ENCODE measurements at places on chromosomes 6 and 20.

DNA sequence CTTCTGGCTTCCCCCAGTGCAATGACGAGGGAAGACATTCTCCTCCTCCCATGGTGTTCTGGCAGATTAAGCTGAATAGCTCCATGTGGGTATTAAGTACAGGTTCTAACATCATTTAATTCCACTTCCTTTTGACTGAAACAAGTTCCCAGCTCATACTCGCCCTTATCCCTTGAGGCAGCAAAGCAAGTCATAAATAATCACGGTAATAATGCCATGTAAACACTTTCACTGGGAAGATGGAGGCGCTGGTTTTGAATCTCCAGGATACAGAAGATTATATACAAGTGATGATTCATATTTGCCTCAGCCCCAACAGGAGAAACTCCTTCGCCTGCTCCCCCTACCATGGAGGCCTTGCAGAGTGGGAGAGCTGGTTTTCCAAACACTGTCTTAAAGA lies 141.3 kb downstream of the PXDC1 start:
- no peaks in the 10 kb centered on the region for H3K36me3 ChIP-seq
- DNase-seq, result no peak
- H3K27me3 ChIP-seq, result peaks cover 3% of the 10 kb centered on the region
- H3K4me3 ChIP-seq, result no peak overlapping the region
- no peak overlapping the region for H3K27ac ChIP-seq

DNA sequence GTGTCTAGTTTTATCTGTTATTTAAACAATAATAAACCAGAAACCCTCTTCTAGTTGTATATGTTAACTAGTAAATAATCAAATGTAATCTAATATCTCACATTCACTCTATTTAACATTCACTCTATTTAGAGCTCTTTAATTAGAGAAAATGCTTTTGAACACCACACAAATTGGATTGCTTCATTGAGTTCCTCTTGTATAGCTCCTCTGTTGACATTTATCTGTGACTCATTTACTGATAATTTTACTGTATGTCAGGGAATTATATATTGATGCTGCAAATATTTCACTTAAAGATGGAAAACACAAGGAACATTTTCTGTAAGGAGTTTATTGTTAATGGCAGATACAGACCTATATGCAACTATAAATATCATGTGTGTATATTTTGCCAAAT lies 594.6 kb downstream of the COL12A1 start:
- H3K4me3 ChIP-seq, result no peak overlapping the region
- no peaks in the 10 kb centered on the region for H3K4me1 ChIP-seq
- H3K27ac ChIP-seq, result no peak overlapping the region
- no peak for DNase-seq
- no peaks in the 10 kb centered on the region for H3K27me3 ChIP-seq

- peaks cover 1% of the 10 kb centered on the region for H3K36me3 ChIP-seq
- H3K4me1 ChIP-seq, result peaks cover 5% of the 10 kb centered on the region
- DNase-seq, result no peak
- H3K4me3 ChIP-seq, result no peak overlapping the region
Measured at GRCh38 chr6:10883312-10884244, 1.7 kb upstream of the GCM2 start.

- no peak for DNase-seq
- no peaks in the 10 kb centered on the region for H3K27me3 ChIP-seq
- no peak overlapping the region for H3K27ac ChIP-seq
- H3K4me3 ChIP-seq, result no peak overlapping the region
- H3K4me1 ChIP-seq, result peaks cover 43% of the 10 kb centered on the region
Measured at GRCh38 chr6:16432075-16433032, 194.0 kb downstream of the GMPR start.
